Effector CD8-positive, alpha-beta T cell (primary cell): ENCODE measurements at places on chromosomes 6 and 20.

GRCh38 chr6:57027301-57027700 lies 19.2 kb upstream of the KIAA1586 start:
- no peak for DNase-seq

- DNase-seq: no peak
Measured at GRCh38 chr6:17519120-17519519, 81.0 kb upstream of the FAM8A1 start.

- DNase-seq: no peak
Measured at GRCh38 chr6:132812756-132813172, 1.6 kb upstream of the RPS12 start.

GRCh38 chr6:131103901-131104300 lies 31.4 kb upstream of the AKAP7 start:
- DNase-seq: no peak

DNA sequence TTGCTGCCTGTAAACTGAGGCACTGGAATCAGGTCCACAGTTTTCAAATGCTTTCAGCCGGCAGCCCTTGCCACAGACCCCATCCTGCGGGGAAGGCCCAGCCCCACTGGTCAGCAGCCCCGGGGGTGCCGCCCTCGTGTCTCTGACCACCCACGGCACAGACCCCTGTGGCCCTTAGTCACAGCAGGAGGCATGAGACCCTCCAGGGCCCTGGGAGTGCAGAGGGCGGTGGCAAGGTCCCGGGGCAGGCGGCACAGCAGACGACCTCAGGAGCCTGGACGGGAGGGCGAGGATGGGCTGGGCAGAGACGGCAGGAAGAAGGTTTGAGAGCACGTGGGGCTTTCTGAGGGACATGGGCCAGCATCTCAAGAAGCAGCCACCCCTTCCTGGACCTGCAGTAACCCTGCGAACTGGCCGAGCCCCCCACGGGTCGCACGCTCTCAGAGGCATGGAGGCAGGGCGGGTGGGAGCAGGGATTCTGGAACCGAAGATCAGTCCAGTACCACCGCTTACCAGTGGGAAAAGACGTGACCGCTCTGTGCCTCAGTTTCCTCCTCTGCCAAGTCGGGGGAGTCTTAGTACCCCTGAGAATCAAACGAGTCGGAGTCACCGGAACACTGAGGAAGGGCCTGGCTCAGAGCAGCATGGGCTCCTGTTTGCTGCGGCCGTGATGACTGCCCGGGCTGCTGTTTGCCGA lies 140.7 kb downstream of the TAF4 start:
- DNase-seq: no peak

DNA sequence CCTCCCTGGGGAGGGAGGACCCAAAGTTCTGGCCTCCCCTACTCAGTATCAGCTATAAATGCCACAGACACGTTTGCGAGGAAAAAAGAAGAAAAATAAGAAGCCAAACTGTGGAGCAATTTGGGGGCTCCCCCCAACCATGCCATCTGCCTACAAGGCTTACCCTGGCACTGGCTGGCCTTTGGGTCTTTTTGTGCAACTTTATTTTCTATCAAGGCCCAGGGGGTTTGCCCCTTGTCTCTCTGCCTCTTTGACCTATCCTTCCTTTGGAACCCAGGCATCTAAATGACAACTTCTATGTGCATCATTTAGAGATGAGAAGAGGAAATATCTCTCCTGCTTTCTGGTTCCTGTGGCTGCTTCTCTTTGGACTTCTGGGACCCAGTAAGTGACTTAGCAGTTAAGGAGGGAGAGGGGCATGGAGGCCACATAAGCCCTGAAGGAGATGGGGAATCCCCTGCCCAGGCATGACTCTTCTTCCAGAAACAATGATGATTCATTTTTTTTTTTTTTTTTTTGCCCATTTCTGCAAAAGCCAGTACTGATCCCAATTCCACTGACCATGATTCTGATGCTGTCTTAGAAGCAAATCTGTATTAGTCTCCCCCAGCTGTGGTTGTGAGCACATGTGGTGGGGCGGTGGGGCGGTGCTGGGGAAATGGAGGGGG lies at the start of gene MUC22:
MUC22 (plus strand) TSS at position 82 of the 668 bp plus-strand sequence; CDS start at position 315, 233 bp downstream.
- no peak for DNase-seq

GRCh38 chr6:135144673-135145062 lies 36.4 kb upstream of the MYB start:
- DNase-seq: no peak

- no peak for DNase-seq
Measured at GRCh38 chr20:44400970-44401769, 45.7 kb downstream of the HNF4A start.

GRCh38 chr20:45981261-45981660 lies 9.3 kb upstream of the ZNF335 start:
- no peak for DNase-seq

DNA sequence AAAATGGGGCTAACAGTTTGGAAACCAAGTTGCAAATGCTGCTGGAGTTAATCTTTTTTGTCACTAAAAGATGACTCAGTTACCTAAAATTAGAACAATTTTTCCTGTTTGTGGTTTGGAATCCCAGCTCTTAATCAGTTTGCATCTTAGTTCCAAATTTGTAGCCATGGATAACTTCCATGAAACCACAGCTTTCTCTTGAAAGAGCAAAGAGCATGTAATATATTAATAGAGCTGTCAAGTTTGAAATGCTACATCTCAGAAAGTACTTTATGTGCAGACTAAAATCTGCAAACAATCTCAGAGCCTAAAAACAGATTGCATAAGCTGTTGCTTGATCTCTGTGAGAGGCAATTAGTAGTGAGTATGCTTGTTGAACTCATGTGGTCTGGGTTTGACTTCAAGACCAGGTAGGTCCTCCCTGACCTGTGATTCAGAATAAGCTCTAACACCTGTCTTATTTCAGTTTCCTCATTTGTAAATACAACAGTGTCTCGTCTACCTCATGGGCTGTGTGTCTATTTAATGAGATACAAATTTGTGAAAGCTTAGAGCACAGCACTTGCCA lies 23.5 kb downstream of the DHX35 start:
- DNase-seq: no peak

- DNase-seq: no peak
Measured at GRCh38 chr6:42911171-42912021, 4.5 kb upstream of the PTCRA start.

DNA sequence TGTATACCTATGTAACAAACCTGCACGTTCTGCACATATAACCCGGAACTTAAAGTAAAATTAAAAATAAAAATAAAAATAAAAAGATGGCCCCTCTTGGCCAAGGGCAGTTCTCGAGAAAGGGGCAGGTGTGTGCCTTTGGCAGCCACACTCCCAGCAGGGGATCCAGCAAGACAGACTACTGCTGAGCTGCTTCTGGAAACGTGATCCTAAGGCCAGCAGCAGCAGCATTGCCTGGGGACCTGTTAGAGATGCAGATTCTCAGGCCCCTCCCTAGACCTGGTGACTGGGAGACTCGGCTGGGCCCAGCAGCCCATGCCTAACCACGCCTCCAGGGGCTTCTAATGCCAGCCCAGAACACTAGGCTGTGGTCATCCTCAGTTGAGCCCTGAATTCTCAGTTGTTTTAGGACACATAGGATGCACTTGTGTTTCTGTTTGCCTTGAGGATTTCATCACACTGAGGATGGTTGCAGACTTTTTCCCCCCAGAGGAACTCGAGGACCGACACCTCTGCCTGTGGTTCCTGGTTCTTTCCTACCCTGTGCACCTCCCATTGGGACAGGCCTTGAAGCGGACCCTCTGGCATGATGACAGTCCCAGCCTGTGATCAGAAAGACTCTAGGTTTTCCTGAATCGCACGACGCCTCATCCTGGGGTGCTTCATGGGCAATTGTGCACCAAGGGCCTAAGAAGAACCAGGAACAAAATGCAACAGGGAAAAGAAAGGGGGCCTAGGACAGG lies 105.9 kb downstream of the TOX2 start:
- DNase-seq: no peak

DNA sequence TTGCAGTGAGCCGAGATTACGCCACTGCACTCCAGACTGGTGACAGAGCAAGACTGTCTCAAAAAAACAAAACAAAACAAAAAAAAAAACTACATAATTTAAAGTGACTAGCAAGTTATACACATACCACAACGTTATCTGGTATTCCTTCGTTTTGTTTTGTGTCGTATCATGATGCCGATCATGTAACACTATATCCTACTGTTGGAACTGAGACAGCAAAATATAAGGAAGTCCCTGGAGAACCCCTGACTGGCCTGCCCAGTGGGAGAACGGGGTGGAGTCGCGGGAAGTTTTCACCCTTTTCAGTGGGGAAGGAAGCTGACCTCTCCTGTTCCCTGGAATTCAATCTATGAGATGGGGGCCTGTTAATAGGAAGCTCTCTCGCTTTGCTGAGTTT lies 15.1 kb downstream of the SOX4 start:
- DNase-seq: no peak

DNA sequence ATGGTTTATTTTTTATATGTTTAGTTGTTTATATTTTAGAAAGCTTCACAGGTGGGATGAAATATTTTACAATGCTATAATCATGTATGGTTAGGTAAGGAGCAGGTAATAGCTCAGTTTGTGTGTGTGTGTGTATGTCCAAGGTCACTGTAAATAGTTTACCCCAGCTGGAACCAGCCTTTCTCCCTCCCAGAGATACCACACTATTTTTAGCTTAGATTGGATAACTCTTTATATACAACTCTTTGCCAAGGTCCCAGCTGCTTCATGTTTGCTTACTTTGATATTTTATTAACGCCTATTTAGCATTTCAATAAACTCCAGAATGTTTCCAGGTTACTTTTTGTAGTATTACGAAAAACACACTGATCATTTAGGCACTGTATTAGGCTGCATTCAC lies 1.8 kb upstream of the PEX7 start:
- no peak for DNase-seq
